ENCODE measurements at places on chromosomes 3 and 15.

DNA sequence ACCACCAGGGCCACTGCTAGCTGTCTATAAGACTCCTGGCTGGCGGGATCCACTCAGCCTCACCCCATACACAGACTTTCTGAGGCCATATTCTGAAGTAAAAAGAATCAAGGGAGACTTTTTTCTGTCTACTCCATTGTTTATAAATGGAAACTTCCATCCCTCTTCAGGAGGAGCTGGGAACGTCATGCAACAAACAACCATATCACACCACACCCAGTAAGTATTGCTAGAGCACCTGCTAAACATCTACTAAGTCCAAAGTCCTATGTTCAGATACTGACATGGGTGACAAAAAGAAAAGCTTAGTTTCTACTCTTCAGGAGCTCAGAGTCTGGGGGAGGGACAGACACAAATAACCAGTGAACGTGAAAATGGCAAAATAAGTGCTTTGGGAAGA is 324.8 kb upstream of the ONECUT1 start:
- DNase-seq, result no peak

- peak; percentile 88 for DNase-seq
These were observed 9.9 kb downstream of the ALDH1A3 start for GRCh38 chr15:100889385-100890050.

GRCh38 chr3:11699083-11699427 is 55.3 kb upstream of the VGLL4 start:
- DNase-seq, result peak; percentile 80

DNA sequence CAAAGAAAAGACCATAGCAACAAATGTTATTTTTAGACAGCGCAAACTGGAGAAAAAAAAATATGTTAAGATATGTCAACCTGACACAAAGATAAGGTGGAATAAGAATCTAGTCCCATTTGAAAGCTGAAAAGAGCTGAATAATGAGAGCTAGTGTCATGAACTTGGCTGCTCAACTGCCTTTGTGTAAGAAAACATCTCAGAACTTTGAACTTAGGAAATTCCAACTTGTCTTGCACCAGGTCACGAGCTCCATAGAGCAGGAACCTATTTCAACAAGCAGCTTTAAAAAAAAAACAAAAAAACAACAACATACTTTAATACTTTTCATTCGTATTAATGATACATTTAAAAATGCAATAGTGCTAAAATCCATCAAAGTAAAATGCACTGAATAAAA is 79.5 kb downstream of the ZNF280D start:
- DNase-seq, result no peak

GRCh38 chr3:150365132-150365604 is 42.9 kb upstream of the TSC22D2 start:
- DNase-seq, result peak; percentile 41

GRCh38 chr3:22627993-22628499 is 575.1 kb upstream of the UBE2E2 start:
- no peak for DNase-seq

DNA sequence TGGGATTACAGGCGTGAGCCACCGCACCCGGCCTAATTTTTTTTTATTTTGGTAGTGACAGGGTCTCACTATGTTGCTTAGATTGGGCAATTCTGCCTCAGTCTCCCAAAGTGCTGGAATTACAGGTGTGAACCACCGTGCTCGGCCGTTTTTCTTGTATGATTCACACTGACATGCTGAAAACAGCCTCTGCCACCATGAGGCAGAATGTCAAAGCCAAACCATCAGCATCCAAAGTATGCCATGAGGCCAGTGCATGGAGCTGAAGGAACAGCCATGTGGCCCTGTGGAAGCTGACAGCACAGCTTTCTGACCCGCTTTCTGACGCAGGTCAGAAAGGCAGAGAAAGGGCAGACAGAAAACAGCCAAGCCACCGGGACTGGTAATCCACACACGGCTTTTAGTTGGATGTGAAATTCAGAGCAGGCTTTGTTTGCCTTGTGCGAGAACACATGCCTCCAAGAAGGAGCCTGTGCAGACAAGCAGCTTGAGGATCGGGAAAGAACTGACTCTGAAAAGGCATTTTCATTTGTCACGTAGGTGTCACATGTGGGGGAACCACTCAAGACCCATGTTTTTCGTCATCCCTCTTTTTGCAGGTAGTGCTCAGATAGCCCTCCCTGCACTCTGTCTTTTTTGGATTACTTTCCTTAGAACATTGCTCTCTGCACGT is 25.1 kb downstream of the XYLB start:
- DNase-seq, result no peak

DNA sequence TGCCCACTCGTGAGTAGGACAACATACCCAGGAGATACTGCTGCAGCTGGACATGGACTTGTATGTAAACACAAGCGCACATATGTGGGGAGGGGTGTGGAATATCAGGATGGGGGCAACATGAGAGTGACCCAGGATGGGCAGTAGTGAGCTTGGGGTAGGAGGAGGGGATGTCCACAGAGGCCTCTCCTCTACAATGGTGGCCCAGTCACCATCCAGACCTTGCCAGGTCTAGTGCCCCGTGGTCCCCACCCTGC is 266 bp upstream of the ZBTB47 start:
- DNase-seq, result no peak

- DNase-seq, result peak; percentile 45
These were observed 86.8 kb downstream of the NAALADL2 start for GRCh38 chr3:174945951-174946350.

DNA sequence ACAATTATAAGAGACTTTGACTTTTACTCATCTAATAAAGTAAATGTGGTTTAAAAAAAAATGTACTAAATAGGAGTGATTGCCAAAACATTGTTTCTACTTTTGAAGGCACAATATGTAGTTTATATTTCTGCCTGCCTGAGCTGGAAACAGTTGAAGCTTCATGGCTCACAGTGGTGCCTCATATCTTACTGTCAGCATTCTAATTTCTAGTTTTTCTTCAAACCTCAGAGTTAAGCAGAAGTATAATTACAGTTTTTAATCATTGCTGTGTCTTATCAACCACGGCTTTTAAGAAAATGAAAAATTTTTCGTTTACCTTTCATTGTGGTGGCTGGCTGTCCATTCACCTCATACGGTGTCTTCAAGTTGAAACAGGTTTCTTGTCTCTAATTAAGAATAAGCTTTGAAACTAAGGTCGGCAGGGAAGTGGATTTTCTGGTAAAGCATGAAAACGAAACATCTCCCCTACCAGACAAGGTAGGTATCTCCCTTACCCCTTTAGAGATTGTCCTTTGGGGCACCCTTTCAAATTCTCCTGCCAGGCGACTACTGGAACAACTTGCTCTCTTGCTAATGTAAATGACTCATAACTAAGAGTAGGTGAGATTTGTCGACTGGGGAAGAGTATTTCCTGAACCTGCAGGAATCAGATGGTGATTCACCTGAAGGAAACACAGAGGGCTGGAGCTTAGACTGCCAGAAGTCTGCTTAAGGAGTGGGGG is at the start of gene GPR87:
Gene GPR87 (minus strand): TSS at position 554 of the 725 bp plus-strand sequence. CDS start 16,720 bp downstream, outside the sequence.
- DNase-seq, result no peak

GRCh38 chr15:75647370-75648155 is at the start of gene SNX33:
Gene SNX33 (plus strand): TSS chr15:75647912. CDS start chr15:75649103, 1,191 bp downstream.
- DNase-seq, result peak; percentile 91

- peak; percentile 50 for DNase-seq
These were observed 58.7 kb upstream of the PLXND1 start for GRCh38 chr3:129665024-129665768.

GRCh38 chr3:113533534-113533892 is 1.2 kb downstream of the SIDT1 start:
- DNase-seq, result no peak

- DNase-seq, result no peak
These were observed 72.2 kb upstream of the EPHB3 start for GRCh38 chr3:184489268-184489841.

- DNase-seq, result no peak
These were observed 833.7 kb downstream of the FHIT start for GRCh38 chr3:60417576-60417975.

DNA sequence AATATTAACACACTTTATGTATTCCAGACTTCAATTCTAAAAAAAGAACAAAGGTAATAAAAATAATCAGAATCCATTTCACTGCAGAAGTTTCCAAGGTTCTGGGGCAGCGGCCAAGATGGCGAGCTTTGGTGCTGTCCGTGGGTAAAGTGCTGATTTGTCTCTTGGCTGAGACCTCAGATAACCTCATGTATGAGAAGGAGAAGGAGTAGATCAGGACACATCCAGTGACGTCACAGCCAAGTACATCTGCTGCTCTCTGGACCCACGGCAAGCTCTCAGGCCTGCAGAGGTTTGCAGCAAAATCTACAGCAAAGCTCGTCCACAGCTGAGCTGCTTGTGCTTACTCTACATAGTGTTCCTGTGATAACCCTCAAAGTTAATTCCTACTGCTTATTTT is 165.7 kb downstream of the MAGI1 start:
- no peak for DNase-seq

DNA sequence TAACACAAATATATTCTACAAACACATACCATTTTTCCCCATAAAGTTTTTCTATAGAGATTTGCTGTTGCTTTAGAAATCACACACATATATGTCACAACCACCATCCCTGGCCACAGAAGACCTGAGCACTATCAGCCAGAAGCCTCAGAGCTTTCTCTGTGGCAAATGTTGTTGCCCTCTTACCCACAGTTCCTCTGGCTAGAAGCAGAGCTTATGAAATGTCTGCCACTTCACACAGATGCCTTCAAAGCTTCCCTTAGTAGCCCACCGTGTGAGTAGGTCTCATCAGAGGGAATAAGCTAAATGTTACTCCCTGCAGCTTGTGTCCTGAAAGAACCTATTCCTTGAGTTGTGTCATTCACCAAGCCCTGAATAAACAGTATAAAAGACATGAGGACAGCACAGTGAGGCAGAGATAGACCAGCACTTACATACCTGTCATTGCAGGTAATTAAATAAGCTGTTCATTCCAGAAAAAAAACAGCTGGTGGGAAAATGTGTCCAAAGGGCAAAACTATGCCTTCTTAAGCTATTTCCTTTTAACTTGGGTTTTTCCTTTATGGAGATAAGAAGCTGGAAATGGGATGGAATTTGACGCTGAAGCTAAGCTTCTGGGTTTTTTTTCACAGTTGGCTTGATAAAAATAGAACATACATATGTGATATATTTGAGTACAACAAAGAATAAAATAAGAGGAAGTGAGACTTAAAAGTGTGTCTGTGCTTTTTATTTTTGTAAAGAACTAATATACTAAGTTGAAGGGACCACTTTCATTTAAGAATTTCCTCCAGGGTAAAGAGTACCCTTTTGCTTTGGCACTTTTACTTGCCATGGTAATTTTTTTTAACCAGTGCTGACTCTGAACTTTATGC is 391.4 kb downstream of the KCNH8 start:
- DNase-seq, result no peak

DNA sequence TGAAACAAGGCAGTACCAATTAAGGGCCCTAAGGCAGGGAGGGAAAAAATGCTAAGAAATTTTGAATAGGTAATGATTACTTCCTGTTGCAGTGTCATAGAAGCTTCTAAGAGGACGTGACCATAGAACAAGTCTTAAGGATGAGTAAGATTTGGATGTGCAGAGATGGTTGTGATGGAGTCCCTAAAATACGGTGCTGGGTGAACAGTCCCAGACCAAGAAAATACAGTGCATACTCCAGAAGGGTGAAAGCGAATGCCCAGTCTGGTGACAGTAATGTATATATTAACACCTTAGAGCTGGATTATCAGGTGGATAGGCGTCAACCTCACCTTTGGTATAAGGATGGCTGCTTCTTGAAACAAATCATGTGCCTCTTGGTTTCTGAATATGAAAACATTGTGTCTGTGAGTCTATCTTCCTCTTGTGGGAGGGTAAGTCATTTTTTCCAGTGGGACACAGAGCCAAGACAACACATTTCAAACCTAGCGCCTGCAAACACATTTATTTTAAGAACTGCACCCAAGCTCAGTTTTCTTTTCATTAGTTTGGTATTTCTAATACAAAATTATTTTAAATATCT is 101.2 kb upstream of the TP63 start:
- DNase-seq, result no peak

GRCh38 chr3:196082619-196082971 is 705 bp upstream of the TFRC start:
- no peak for DNase-seq

- DNase-seq, result no peak
These were observed 102.5 kb downstream of the MYH15 start for GRCh38 chr3:108407886-108408285.

Measured in fibroblast of gingiva (primary cell).